ENCODE measurements at places on chromosomes 6 and 20.
A peak's percentile ranks its signal among the peaks of the same experiment; 100 is the strongest.

- no peak for DNase-seq
Observed at GRCh38 chr6:54057058-54057457, 54.2 kb upstream of the MLIP start.

DNA sequence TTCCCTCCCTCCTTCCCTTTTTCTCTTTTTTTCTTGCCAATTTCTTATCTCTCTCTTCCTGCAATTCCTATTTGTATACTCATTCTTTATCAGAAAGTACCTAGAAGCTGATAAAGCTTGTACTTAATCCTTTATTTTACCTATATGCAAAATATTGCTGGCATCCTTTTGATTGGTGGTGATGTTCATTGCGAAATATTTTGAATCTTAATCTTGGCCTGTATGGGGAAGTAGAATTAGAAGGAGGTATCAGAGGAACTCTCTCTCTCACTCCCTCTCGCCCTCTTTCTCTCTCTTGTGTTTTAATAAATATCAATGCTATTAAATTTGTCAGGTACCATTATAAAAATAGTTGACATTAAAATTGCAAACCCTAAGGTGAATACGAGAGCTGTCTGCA is 52.8 kb downstream of the UST start:
- DNase-seq = no peak

DNA sequence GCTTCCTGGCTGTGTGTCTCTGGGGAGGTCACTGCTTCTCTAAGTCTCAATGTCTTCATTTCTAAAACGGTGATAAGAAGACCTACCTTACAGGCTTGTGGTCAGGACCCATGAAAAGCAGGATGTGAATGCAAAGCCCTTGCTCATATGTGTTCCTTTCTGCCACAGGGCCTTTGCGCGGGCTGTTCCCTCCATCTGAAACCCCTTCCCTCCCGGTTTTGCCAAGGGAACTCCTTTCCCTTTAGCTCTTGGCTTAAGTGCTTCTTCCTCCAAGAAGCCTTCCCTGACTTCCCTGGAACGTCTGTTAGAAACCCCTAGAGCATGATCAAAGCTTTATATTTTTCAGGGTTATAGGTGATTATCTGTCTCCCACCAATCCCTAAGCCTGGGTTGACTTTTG is 147.2 kb upstream of the PTPN1 start:
- DNase-seq = no peak

GRCh38 chr20:35013421-35014411 is 58.0 kb downstream of the MYH7B start:
- no peak for DNase-seq

DNA sequence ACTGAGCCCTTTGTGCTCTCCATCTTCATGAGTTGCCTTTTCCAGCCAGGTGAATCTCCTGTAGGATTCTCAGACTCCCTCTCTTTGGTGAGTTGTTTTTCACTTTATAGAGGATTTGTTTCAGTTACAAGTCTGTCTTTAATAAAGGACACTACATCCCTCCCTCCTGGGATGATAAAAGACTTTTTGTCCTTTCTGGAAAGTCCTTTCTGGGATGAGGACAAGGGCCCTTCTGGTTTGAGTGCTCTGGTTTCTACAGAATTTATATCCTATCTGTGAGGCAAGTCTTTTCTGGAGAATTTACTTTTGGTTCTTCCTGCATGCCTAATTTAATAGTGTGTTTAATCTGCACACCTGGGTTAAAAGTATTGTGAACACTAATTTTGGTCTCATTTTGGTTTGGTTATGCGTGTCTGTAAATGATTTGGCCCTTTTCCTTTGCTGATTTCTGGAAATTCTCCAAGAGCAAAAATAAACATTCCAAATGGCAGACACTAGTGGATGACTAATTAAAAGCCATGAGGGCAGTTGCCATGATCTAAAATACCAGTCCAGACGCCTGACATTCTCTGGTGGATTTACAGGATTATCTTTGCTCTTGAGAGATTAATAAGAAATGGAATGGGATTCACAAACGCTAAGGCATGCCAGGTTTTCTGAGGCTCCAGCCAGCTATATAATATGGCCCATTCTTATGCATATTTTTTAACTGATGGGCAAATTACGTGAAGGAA is 44.8 kb downstream of the TCP11 start:
- no peak for DNase-seq

DNA sequence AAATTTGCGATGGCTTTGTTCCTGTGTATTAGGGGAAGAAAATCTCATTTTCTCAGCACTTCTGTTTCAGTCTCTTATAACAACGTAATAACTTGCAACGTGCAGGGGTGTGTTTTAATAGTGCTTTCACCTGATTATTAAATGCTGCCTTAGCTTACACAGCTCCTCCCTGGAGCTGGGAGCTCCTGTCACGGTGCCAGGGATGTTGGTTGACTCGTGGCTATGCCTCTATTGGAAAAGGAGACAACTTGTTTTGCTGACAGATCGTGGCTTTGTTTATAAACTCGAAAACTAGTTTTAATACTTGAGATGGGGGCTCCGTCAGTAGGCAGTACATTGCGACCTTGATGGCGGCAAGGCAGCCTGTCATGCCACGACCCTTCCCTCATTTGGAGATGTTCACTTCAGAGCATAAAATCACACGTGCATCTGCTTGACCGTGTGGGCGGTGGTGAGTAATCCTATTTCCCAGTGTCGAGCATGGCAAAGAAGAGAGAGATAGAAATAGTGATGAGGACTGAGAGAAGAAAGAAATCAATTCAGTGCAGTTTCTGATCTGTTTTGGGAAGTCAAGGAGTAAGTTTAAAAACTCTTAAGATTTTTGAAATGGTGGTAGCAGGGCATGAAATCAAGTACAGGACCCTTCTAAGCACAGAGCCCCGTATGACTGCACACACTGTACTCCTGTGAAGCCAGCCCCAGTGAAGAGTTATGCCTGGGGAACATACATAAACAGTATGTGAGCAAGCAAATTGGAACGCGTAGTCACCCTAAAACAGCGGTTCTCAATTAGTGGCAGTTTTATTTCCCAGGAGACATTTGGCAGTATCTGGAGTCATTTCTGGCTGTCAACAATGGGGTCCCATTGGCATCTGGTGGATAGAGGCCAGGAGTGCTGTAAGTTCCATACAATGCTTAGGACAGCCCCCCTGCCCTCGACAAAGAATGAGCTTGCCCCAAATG is 147.2 kb downstream of the DOK5 start:
- no peak for DNase-seq

GRCh38 chr20:5504061-5504739 is 187.4 kb upstream of the PROKR2 start:
- no peak for DNase-seq

- no peak for DNase-seq
Observed at GRCh38 chr6:53530346-53530745, 14.6 kb downstream of the GCLC start.

- no peak for DNase-seq
Observed at GRCh38 chr6:143322386-143322785, 128.1 kb downstream of the ADAT2 start.

DNA sequence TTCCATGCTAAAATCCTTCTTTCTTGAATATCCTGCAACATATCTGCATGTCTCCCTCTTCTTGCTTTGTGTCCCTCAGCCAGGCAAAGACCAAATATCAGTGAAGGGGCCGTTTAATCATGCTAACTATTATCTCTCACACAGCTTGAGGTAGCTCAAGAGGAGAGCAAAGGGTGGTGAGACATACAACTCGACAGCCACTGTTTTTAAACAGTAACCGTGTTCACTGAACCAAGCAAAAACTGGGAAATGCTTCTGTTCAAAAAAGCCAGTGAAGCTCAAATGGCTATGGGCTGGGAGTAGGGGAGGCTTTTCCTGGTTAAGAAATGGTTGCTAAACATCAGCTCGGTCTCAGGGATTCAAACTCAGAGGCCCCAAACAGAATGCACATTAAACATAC is 83.4 kb downstream of the MAP7 start:
- no peak for DNase-seq

DNA sequence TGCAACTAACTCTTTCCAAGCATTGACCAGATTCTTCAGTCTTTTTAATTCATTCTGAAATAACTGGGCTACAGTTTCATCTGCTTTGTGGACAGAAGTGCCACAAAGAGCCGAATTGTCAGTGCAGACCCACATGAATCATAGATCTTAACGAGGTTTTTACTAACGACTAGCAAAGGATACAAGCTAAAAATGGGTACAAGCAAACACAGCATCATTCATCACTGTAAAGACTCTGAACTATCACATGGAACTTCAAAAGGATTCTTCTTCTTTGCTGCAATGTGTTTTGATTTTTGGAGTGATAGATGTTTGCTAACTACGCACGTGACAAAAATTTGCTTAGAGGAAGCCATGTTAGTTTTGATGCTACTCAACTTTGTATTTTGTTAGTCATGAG is 227.1 kb downstream of the ESR1 start:
- DNase-seq = no peak

- peak; percentile 32 for DNase-seq
Observed at GRCh38 chr6:11363881-11364576, 131.6 kb upstream of the NEDD9 start.

DNA sequence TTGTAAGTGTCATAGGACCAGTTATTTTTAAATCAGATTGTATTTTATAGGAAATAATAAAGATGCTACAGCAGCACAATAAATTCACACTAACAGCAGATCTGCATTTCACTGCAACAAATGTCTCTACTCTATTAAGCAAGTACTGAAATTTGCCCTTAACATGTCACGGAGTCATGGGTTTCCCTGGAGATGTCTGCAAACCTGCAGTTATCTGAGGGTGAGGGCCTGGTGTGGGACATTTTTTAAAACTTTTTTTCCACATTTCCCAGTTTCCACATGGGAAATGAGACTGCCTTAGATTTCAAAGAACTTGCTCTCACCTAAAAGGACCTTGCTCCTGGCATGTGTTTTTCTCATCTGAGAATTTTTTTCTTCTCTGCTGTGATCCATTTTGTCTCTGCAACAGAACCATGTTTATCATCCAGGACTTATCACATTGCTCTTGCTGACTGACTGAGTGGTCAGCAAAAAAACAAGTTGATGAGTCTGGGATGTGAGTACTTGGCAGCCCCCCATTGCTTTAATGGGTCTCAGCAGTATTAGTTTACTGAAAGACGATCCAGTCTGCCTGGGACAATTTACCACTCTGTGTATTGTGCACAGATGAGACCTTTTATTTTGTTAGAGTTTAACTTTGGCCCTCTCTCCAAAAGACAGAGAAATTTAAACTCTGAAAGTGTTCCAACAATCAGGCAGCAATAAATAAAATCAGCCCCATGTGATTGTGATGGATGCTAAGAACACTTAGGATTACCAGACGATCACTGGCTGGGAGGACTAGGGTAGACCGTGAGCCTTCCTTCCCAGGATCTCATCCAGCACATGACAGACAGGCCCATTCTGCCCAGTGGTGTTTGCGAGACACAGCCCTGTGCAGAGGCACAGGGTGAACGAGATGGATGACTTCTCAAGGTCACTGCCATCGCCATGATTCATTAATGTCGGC is 268.8 kb downstream of the BTBD9 start:
- no peak for DNase-seq

DNA sequence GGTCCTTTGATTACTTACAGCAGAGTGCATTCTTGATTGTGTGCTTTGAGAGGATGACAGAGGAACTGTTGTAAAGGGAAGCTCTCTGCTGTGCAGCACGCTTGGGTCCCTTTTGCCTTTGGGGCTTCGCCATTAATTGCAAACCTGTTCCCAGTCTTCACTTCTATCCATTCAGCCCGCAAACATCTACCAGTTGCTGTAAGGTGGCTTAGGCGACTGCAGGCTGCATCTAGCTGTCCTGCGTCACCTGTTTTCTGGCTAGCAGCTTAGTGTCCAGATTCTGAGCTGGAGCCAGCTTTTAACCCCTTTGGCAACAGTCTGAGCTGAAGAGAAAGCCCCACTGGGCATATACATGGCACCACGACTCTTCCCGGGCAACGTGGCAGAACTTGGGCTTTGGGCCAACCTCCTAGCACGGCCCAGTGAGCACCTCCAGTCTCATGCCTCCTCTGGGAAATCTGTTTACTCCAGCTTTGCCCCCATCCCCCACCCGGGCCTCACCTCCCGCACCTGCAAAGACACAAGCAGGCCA is 2.5 kb upstream of the FASTKD5 start:
- DNase-seq = no peak

GRCh38 chr6:137246791-137247202 is 27.6 kb upstream of the IFNGR1 start:
- DNase-seq = no peak

DNA sequence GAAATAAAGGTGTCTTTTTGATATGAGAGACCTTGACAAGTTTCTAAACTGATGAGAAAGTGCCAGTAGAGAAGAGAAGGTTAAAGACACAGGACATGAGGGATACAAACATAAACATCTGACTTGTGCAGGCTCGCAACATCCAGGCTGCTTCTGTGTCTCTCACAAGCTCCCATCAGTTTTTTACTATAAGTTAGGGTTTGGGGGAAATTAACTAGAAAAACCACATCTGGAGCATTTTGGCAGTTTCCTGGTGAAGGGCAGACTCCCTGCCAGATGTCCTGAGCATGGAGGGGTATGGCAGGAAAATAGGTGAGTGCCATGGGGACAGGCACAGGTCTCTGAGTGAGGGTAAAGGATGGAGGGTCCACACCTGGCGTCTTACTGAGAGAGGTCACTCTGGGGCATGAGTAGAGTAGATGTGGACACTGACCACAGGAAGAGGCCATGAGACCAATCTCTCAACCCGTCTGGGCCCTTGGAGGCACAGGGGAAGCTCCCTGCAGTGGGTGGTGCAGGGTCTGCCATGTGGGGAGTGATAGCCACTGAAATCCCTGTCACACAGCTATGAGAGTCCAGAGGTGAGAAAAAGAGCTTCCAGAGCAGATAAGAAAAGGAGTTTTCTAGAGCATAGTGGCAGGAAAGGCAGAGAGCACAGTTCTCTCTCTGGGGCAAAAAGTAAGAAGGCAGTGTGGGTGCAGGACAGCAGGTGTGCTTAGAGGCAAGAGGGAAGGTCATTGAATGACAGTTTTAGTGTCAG is 193.3 kb upstream of the SYNDIG1 start:
- DNase-seq = no peak

DNA sequence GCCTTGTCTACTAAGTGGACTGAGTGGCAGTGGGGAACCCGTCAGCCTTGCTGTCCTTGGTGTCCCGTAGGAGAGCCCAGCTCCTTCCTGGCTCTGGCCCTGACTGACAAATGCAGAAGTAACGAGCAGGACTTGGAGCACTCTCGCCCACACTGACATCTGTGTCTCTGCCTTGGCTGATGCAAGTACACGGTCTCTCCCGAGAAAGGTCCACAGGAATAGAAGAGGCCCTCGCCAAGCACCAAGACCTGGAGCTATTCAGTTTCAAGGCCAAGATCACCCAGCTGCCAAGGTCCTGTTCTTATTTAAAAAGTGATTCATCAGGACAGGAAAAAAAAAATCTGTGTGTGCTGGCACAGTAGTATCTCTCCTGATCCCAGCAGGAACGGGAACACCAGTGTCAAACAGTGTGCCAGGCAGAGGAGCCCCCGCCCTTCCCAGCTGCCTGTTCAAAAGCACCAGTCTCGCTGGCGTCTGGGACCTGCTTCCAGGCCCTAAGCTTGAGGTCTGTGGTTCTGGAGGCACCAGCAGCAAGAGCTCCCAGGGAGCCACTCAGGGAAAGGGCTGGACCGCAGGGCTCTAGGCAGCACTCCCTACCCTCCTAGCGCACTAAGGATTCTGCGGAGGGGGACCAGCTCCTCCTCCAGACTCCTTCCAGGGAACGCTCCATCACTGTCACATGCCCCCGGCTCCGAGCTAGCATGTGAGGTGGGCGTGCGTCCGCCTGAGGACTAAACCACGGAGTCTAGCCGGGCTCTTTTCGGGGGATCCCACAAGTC is 376.9 kb downstream of the RNGTT start:
- DNase-seq = no peak

- DNase-seq = no peak
Observed at GRCh38 chr20:62636446-62636845, 5.9 kb upstream of the SLCO4A1 start.
